Activated CD4-positive, alpha-beta T cell treated with anti-CD3 and anti-CD28 coated beads, Interleukin-2, amount 10 ng/mL, durations not matched to agents 24 days and 14 days (primary cell): ENCODE measurements at places on chromosomes 2 and 18.
A peak's percentile ranks its signal among the peaks of the same experiment; 100 is the strongest.

DNA sequence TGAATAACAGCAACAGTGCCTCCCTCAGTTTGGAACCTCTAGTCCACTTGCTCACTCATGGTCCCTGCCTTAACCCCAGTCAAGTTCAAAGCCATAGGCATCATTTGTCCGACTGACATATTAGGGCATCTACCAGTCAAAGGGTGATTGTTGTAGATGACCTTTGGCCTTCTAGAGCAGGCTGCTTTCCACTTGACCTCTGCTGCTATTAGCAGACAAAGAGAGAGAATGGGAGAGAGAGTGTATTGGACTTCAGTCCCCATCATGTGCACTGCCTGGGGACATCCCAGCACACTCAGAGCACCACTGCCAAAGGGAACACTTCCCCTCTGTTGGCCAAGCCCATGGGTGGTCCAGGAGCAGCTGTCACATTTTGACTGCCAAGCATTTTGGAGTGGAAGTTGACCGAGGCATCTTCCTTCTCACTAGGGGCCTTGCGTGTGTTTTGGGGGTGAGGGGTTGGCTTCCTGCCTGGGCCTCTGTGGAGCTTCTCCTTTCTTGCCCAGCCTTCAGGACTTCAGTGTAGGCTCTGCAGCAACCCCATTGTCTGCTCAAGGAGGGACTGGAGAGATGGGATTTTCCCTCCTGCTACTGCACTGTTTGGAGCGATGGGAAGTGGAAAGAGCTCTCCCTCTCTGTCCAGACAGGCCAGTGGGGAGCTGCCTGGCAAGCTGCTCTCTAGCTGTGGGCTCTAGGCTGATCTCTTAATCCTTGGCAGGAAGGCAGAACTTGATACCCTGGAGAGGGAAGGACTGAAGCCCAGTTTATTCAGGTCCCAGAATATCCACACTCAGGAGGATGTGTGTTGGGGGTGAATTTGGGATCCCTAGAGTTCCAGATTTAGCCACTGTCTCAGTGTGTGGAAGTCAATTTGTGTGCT is 68.1 kb downstream of the TMEM247 start:
- DNase-seq, result no peak

DNA sequence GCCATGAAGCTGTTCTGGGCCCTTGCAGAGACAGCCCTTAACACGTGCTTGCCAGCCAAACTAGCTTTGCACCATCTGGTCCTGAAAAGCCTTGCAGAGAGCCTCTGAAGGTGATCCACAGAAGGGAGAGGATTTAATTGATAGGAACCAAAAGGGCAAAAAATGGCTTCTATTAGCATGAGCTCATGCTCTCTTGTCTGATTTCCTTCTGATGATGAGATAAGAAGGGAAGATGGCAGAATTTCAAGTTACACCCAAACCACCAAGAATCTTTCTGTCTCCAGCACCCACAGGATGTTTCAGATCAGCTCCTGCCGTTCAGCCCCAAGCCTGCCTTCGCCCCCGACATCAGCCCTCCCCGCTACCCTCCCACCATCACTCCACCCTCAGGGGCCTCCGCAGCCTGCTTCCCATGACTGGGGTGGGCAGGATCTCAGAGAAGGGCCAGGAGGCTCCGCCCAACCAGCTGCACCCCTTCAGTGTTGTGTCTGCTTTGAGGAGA is 23.4 kb upstream of the GLI2 start:
- DNase-seq, result no peak

GRCh38 chr2:60469536-60470317 is 83.7 kb downstream of the BCL11A start:
- DNase-seq, result no peak

- DNase-seq, result no peak
Measured at GRCh38 chr18:35099911-35100310, 58.7 kb downstream of the MAPRE2 start.

DNA sequence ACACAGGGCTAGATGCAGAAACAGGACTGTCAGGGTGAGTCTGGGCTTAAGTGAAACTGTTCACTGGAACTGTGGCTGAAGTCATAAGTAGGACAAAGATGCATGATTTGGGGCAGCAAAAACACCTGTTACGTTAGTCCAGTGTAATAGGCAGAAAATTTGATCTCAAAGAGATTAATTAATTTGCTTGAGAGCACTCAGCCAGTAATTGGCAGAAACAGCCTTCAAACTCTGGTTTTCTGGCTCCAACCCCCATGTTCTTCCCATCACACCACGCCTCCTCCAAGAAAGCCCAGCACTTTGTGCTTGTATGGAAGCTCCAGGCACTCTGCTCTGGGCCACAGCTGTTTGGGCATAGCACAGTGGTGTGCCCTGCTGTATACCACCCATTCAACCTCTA is 54.0 kb downstream of the CNTNAP5 start:
- DNase-seq, result no peak

GRCh38 chr18:57231864-57232263 is 85.0 kb downstream of the BOD1L2 start:
- DNase-seq, result no peak

DNA sequence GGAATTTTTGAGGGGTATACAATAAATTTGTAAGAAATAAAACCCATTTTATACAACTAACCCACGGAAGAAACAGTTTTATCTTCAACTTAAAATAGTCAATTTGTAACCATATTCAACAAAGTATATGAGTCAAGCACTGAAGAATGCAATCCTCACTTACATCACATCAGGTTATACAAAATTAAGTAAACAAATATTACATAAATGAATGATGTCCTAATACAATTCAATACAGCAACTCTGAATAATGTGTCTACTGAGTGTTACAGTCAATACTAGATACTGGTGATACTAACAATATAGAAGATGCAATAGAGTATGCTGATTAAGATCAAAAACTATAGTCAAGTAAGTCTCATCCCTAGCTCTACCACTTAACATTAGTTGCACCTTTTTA is 58.6 kb downstream of the FANCL start:
- DNase-seq, result no peak

GRCh38 chr2:239729681-239730566 is 295.2 kb downstream of the NDUFA10 start:
- DNase-seq, result no peak

DNA sequence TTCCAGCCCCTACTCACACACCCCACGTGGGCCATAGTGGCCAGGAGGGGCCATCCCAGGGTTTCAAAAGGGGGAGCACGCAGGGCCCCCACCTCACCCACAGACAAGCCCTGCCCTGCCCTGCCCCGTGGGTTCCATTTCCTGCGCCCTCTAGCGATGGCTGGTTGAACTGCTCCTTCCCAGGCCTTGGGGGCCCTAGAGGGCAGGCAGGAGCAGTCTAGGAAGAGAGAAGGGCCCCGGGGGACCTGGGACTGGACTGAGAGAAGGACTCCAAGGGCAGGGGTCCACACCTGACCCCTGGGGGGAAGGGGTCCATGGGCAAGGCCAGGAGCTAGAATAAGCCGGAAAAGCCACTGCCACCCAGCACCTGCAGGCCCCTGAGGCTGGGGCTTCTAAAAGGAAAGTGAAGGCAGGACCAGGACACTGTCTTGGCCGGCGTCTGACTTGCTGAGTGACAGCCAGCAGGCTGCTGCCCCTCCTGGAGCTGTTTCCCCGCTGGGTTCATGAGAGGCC is 10.1 kb downstream of the CYP26B1 start:
- peak; percentile 89 for DNase-seq

DNA sequence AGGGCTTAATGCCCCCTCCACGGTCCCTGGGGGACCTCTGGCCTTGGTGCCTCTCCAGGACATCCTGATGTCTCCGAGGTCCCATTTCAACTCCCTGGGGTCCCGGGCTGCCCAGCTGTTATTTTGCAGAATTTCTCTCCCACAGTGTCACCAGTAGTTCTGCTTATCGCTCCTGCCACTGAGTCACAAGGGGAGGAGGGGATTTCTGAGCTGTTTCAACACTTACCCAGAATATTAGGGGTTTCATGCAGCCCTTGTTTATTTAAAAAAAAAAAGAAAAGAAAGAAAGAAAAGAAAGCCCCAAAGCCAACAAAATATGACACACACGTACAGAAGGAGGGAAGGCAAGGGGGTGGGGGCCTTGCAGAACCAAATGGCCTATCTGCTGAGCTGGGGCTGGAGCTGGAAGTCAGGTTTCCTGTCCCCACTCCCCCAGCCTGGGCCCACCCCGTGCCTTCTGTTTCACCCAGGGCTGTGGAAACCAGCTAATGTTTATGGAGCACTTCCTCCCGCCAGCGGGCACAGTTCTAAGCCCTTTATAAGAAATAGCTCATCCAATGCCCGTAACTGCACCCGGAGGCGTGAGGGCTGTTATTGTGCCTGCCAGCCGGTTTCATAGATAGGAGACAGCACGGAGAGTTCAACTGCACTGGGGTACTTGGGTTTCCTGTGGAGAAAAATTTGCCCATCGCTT is 8.4 kb upstream of the ARID5A start:
- DNase-seq, result peak; percentile 89

DNA sequence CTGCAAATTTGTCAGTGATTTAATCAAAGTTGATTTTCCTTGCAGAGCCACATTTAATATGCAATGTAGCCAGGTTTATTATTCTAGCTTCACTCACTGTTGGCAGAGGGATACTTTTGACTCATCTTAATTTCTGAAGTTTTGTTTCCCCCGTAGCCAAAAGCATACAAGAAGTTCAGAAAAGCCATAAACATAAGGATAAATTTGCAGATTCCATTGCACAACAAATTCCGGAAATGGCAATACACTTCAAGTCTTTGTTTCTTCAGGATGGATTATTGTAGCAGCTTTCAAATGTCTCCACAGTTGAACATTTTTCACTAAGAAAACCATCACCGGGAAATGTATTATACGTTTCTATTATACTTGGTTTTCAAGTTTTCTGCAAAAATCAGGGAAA is 88.0 kb upstream of the ZCCHC2 start:
- DNase-seq, result no peak

DNA sequence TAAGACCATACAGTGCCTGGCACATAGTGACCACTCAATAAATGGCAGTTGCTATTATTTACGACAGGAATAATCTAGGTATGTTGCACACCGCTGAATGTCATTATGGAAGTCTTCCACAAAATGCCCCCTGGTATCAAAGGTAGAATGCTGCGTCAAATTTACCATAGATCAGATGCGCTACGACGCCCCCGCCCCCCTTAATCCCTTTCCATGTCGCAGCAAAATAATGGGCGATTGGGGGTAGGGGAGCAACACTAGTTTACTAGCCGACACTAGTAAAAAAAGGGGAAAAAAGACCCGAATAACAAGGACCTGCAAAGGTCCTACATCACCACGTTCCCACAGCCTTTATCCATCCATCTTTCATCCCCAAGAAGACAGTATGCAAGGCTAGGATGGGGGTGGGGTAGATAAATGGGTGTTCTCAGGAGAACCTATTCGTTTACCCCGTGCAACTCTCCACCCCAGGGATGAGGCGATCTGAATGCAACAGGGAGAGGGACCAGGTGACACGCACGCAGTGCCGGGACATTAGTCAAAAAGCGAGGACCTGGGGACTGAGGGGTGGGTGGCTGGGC is 455 bp downstream of the PREPL start:
- DNase-seq, result no peak

DNA sequence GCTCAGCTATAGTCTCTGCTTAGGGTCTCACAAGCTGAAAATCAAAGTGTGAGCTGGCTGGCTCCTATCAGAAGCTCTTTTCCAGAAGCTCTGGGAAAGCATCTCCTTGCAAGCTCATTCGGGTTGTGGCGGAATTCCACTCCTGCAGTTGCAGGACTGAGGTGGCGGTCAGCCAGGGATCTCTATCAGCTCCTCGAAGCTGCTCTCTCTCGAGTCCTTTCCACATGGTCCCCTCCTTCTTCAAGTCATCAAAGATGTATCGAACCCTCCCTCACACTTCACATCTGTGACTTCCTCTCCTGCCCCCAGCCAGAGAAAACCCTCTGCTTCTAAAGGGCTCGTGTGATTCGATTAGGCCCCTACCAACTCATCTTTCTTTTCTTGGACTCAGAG is 141.7 kb downstream of the ZFP36L2 start:
- no peak for DNase-seq

DNA sequence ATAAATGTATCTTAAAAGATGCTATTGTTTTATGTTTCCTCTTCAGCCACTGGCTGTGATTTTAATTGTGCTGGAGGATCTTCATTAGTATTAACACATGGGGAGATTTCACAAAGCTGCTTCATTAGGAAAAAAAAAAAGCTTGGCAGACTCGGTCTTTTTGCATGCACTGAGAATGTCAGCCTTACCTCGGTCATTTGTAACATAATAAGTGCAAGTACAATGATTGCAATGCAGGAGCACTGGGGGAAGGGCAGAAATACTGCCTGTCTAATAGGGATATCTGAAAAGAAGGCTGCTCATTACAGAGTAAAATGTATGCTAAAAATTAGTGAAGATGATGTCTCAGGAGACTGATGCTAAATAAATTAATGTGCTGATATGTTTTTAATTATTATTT is 1.3 kb upstream of the BAZ2B start:
- no peak for DNase-seq

GRCh38 chr2:231161877-231162329 is 36.5 kb upstream of the ARMC9 start:
- peak; percentile 24 for DNase-seq

DNA sequence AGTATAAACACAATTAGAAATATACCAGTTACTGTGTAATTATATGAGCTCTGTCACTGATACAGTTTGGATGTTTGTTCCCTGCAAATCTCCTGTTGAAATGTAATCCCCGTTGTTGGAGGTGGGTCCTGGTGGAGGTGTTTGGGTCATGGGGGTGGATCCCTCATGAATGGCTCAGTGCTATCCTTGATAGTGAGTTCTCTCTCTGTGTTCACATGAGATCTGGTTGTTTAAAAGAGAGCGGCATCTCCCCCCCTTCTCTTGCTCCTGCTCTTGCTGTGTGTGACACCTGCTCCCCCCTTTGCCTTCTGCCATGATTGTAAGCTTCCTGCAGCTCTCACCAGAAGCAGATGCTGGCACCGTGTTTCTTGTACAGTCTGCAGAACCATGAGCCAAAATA is 24.1 kb downstream of the MTX2 start:
- no peak for DNase-seq

DNA sequence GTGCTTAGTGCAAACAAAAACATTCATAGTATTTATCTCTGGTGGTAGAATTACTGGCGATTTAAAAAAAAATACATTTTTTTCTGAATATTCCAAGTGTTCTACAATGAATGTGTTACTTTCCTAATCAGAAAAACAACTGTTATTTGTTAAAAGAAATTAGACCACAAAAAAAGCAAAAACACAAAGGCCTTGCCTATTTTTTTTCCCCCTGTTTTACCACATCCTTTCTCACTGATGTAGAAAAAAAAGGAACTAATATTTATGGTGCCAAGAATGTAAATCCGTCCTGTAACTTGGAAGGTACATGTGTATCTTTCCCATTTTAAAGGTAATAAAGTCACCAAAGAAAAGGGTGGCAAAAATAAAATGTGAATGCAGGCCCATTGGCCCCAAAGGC is 28.4 kb upstream of the MGAT4A start:
- no peak for DNase-seq

- no peak for DNase-seq
Measured at GRCh38 chr18:21799721-21800120, 59.1 kb downstream of the MIB1 start.

DNA sequence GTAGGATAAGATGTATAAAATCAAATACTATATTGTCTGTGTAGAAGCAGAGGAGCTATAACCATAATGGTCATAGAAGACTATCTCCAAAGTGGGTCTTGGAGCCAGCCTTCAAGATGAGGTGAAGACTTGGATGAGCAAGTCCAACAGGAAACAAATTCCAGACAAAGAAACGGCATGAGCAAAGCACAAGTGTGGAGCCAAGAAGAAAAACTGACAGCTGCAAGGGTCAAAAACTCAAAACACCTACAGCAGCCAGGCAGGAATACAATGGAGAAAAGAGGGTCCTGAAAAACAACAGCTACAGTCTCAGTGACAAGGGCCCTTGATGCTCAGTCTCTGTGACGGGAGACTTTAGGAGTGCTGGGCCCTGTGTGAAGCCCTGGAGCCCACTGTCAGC is 102.4 kb downstream of the STK39 start:
- no peak for DNase-seq

GRCh38 chr18:63963615-63964256 is 6.1 kb upstream of the SERPINB8 start:
- DNase-seq, result peak; percentile 81
